Tibial nerve (tissue), 4 donors: ENCODE measurements at places on chromosomes 12 and 14.

GRCh38 chr12:105445249-105445648 lies 114.8 kb downstream of the C12orf75 start:
- no peak for DNase-seq

DNA sequence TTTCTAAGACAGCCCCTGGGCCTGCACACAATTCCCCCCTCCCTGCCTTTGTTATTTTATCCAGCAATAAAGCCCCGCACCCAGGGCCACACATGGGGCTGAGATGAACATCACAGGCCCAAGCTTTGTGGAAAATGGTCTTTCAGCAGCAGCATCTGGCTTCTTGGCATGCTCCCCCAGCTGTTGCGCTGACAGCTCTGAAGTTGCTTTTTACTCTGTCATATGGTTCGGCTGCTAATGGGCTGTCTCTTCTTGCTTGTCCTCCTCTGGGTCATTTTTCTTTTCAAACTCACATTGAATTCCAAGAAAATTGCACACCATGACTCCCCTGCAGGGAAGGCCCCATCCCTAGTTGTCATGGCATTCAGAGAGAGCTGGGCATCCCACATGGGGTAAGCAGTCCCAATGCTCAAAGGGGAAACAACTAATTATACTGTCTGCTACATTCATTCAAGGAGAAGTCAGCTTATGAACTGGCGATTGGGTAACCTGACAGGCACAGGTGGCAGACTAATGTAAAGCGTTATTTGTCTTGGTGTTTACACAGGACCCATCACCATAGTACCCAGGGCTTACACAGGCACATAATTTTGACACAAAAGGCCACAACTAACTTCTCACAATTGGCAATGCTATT lies 74.0 kb upstream of the CDKN3 start:
- DNase-seq: no peak

- no peak for DNase-seq
Measured at GRCh38 chr12:103667125-103667524, 80.1 kb downstream of the STAB2 start.

DNA sequence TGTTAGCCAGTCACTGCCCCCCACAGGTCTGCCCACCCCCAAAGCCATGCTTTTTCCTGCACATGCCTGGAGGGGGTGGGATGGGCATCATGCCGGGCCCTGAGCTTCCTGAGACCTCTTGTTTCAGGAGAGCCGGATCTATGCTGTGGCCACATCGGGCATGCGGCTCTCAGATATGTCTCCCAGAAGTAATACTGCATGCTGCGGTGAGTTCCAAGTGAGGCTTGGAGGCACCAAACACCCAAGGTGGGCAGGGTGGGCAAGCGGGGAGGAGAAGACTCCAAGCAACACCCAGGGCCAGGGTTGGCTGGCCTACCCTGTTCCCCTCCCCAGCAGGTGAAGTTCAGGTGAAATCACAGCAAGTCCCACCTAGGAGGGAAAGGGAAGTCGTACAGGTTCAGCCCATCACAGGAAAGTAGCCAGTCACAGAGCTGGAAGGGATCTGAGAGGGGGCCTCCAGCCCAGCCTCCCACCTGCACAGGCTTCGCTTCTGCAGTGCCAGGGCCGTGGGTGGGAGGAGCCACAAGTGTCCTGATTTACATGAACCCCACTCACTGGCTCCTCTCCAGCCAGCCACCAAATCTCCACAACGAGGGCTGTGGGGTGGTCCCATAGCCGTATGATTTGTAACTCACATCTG lies 30.9 kb downstream of the PIGH start:
- no peak for DNase-seq

DNA sequence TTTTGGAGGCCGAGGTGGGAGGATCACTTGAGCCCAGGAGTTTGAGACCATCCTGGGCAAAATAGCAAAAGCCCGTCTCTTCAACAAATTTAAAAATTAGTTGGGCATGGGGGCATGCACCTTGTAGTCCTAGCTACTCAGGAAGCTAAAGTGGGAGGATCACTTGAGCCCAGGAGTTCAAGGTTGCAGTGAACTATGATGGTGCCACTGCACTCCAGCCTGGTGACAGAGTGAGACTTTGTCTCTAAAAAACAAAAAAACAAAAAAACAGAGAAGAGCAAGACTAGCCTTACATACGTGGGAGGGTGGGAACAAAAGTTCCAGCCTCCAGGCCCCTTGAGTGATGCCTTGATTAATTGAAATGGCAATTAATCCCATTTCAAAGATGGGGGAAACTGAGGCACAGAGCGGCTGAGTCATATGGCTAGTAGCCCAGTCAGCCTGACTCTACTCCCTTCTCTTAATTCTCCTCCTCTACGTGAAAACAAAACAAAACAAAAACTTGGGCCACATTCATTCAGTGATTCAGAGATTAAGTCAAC lies 3.3 kb upstream of the FAM222A start:
- DNase-seq: no peak

DNA sequence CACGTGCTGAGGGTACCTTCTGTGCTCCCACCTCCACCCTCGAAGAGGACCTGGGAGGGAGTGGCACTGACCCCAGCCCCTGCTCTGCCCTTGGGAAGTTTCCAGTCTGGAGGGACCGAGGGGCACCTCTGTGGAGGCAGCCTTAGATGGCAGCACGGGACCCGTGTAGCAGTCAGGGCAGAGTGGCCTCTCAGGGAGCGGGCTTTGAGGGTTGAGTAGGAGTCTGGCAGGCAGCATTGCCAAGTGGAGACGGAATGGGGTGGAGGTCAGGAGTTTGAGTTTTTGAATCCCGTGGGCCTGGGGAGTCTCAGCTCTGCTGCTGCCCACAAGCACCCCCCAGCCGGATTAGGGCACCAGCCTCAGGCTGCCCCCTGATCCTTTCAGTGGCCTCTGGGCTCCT lies 21.6 kb downstream of the KIF26A start:
- no peak for DNase-seq

DNA sequence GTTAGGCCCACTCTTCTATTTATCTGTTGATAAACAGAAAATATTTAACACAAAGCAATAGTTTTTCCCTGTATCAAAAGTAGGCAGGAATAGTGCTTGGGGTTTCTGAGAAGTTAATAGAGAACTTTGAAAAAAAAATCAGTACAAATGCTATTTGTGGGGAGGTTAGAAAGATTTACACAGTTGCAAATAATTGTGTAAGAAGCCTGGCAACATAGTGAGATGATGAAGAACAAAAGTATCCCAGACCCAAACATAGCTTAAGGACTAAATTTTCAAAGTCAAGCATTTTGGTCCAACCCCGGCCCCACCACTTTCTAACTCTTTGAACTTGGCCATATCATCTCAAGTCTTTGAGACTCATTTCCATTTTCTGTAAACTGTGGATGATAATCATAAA lies 687.5 kb upstream of the TMEM132C start:
- DNase-seq: no peak
